ENCODE measurements at places on chromosomes 7 and 10.

GRCh38 chr7:157459966-157460365, 123.2 kb downstream of the DNAJB6 start:
- DNase-seq: no peak

DNA sequence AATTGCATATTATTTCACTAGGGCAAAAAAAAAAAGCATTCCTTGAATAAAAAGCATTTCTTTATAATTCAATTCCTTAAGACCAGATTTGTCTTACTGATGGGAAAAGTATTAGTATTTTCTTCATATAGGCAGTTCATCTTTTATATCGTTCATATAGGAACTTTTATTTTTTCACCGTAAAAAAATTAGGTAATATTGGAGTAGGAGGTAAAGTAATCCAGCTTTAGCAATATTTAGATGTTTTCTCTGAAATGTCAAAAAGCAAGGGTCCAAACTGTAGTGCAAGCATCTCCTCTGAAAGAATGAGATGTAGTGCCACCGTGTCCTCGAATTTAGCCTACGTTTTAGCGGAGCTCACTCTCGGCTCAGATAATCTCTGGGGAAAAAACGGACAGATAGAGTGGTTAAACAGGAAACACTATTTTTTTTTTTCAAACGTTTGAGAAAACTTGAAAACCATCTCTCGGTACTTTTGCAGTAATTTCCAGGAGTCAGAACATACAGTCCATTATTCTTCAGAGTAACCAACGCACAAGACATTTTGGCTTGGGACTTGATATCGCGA, 5.5 kb upstream of the SPAG6 start:
- DNase-seq: no peak

GRCh38 chr7:14858410-14858809, 44.1 kb downstream of the DGKB start:
- DNase-seq: no peak

DNA sequence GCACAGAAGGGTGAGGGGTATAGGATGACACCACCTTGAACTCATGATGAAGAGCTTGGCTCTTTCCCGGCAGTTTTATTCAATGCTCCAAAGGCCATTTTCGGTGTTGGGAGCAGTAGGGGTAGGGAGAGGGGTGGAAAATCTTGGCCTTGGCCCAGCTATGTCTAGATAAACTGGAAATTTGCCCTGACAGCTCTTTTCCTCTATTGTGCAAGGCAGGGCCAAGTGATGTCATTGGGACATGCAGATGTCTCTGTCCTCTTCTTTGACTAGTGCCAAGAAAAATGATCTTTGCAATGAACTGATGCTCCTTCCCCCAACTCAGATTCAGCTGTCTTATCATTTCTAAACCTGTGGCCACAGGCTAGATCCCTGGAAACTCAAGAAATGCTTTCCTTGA, 27.7 kb upstream of the PRKCQ start:
- DNase-seq: no peak

DNA sequence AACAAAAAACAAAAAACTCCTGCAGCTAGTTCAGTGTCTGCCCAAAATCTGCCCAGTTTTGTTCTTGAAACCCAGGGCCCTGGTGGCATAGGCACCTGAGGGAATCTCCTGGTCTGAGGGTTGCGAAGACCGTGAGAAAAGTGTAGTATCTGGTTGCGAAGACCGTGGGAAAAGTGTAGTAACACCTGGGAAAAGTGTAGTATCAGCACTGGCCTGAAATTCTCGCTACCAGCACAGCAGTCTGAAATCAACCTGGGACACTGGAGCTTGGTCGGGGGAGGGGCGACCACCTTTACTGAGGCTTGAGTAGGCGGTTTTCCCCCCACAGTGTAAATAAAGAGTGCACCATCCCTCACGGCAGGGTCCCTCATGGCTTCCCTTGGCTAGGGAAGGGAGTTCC, 82.5 kb upstream of the SP4 start:
- no peak for DNase-seq

GRCh38 chr7:150830937-150831336, 21.4 kb upstream of the AOC1 start:
- peak; percentile 58 for DNase-seq

DNA sequence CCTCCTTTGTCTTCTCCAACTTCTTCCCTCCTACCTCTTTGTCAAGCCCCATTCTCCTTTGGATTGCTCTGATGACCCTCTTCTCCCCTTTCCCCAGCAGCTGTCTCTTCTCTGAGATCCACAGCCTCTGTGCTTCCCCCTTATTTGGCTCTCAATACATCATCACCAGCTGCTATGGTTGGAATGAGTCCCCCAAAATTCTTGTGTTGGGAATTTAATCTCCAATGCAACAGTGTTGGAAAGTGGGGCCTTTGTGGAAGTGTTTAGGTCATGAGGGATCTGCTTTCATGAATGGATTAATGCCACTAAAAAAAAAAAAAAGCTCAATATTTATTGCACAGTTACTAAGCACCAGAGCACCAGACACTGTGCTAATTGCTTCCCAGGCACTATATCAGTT, 39.2 kb upstream of the FRMD4A start:
- DNase-seq: no peak

DNA sequence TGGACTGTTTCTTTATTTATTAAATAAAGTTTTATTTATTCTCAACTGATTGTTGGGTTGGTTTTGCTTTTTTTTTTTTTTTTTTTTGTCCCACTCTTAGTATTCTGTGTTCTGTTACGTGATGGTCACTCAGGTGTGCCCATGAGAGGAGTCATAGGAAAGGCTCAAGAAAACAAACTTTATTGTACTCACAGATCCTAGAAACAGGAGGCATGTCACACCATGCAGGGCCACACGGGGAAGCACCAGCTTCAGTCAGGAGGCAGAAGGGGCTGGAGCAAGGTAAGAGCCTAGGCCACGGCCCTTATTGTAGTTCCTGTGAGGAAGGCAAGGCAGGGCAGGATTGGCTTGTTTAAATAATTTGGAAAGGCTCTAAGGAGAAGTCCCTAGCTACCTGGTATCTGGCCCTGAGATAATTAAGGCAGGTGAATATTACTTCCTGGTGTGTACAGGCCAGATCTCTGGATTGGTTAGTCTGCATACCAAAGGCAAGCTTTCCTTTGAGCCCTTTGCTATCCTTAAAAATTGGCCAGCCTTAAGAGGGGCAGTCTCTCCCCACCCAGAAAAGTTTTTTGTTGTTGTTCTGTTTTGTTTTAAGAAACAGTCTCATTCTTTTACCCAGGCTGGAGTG, 8.3 kb downstream of the ATOH7 start:
- no peak for DNase-seq

DNA sequence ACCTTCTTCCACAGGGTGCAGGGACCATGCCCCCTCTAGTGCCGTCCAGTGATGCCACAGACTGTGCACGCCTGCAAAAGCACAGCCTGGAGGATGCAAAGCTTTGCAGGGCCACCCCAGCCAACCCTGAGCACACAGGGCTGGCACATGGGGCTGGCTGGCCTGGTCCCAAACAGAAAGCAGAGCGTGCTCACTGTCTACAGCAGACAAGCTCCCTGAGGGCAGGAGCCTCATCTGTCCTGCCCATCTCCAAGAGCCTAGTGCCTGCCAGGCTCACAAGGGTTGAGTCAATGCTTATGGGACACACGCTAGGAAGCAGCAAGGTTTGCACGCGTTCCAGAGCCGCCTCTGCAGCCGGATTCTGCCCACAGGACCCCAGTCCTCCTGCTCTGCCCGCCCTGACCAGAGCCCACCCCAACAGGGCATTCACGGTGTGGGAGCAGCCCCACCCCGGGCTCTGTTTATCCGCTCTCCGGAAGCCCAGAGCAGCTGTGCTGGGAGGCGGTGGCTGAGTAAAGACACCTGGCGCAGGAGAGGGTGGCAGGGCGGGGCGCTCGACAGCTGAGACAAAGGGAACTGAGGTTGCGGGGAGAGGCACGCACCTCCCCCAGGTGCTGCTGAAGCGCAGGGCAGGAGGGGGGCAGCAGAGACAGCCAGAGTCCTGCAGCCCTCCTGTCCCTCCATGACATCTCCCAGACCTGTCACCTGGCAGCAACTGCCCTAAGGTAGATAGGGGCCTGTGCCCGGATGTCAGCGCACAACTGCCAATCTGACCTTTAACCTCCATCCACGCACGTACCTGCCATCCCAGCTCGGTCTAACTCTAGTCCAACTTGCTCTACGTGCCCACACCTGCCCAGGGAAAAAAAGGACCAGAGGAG, 4.3 kb downstream of the KCNH2 start:
- peak; percentile 60 for DNase-seq

GRCh38 chr10:19745672-19746071, 70.6 kb upstream of the PLXDC2 start:
- no peak for DNase-seq
